ENCODE measurements at places on chromosomes 6 and 20.

DNA sequence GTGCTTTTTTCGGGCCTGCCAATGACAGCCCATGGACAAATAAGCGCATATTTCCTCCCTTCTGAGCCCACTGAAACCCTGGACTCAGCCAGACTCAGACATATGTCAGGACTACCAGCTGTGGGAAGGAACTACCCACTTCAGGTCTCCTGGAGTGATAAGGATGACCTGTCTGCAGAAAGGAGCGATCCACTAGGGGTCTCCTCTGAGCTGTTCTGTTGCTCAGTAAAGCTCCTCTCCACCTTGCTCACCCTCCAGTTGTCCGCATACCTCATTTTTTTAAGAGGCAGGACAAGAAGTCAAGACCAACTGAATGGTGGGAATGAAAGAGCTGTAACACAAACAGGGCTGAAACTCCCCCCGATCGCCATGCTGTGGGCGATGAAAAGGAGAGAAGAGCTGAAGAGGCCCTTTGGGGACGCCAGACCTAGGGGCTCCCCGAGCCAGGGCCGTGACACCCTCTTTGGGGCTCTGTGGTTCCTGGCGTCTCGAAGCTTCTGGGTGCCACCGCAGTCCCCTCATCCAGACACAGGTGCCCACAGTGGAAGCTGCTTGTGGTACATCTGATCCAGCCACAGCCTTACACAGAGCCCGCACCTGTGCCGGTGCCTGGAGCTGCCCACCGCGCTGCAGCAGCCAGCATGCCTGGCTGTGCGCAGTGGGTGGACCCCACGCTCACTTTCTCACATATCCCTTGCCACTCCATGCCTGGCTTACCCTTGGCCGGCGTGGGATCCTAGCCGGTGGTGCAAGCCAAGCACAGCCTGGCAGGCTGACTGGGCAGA, 68.8 kb downstream of the EYS start:
- DNase-seq = no peak

DNA sequence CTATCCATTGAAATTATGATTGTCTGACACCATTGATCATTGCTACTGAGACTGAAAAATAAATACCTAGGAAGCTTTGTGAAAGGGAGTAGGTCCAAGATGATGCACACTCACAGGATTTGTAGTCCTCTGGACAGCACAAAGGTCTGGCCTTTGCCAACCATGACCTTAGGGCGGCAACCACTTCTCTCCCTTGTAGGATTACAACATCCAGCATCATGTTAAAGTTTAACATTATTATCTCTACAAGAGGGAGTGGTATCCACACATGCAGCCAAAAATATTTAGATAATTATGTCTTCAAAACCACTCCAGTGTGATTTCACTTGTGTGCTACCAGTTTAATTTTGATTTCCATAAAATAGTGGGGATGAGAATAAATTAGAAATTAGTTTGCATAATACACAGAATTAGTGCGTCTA, 51.1 kb upstream of the NHSL1 start:
- no peak for DNase-seq

DNA sequence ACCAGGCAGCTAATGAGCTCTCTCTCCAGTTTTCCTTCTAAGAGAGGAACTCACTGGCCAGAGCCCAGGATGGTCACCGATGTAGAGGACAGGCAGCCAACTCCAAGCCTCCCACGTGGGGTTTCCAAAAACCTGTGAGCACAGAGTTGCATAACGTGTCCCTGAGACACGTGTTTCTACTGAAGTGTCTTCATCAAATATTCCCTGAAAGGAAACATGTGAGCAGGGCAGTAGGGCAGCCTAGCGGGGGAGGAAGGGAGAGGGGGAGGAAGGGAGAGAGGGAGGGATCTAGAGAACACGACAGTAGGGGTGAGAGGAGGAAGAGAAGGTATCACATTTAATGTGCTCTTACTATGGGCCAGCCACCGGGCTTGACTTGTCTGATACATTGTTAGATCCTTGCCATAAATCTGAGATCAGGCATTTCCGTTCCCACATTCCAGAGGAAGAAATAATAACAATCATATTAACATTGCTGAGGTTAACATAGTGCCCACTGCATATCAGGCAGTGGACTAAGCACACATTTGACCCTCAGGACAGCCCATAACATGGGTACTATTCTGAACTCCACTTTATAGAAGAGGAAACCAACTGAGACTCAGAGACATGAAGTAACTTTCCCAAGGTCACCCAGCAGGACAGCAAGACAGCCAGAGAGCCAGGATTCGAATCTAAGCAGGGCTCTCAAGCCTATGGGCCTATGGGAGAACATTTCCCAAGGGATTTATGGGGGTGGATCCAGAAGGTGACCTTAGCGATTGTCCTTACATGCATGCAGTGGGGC, 4.5 kb upstream of the SYS1 start:
- DNase-seq = peak; percentile 82

DNA sequence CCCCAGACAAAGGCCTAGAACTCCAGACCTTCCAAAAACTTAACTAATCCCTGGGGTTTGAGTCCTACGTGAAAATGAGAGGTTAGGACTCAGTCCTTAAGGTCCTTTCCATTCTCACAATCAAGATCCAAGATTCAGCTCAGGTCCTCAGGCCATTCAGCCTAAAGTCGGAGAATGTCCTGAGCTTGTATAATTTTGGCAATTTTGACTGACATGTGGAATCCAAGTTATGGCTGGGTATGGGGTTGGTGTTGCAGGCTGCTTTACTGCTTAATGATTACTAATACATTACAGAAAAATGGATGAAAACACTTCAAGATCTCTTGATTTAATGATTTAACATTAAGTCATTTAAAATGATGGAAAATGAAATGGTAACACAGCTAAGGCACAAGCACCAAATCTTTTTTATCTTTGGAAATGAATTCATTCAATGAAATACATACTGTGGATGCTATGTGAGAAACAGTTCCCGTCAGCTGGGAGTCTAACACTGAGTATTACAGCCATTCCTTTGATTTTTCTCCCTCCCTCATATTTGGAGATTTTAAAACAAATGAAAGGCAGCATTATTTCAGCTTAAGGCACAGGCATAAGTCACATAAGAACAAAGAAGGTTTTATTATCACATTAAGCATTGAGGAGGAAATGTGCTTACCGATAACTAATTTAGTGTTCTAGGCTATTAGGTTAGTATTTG, 1.3 kb downstream of the ARHGAP18 start:
- no peak for DNase-seq

DNA sequence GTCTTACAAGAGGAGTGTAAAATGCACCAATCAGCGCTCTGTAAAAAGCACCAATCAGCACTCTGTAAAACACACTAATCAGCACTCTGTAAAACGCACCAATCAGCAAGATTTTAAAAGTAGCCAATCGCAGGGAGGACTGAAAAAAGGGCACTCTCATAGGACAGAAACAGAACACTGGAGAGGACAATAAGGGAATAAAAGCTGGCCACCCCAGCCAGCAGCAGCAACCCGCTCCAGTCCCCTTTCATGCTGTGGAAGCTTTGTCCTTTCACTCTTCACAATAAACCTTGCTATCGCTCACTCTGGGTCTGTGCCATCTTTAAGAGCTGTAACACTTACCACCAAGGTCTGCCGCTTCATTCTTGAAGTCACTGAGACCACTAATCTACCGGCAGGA, 1.7 kb upstream of the AIG1 start:
- DNase-seq = no peak

DNA sequence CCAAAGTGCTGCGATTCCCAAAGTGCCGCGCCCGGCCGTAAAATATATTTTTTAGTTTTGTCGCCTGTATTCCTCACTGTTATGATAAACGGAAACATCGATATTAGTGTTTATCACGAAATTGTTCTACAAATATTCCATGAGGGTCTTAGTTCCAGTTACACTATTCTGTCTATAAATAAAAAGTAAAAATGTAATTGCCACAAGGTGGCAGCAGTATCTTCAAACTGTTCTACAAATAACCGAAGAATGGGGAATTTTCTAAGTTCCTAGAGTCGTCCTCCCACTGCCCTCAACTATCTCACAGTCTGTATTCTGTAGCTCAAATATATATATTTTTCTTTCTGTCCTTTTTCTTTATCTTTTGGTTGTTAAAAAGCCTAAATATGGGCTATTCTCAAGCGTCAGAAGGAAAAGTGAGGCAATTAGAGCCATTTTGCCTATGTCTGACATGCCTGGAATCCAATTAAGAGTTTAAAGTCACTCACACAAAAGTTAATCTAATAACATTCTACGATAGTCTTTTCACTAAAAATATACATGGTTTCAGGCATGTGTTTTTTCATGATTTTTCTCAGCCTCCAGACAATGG, 14.2 kb upstream of the FAM162B start:
- DNase-seq = peak; percentile 29

DNA sequence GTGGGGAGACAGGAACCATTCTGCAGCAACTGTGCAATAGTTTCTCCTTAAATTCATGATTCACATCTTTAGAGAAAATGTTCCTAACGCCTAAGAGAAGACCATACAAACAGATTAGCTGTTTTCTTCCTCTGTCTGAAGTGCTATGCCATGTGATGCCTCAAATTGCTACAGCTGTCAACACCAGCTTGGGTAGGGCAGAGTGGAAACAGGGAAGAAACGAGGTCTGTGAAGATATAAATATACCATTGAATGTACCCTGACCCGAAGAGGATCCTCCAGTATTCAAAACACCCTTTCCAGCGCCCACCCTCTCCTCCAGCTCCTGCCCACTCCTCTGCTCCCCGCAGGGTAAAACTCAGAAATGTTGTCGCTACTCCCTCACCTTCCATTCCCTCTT, 40.3 kb upstream of the PRND start:
- no peak for DNase-seq

DNA sequence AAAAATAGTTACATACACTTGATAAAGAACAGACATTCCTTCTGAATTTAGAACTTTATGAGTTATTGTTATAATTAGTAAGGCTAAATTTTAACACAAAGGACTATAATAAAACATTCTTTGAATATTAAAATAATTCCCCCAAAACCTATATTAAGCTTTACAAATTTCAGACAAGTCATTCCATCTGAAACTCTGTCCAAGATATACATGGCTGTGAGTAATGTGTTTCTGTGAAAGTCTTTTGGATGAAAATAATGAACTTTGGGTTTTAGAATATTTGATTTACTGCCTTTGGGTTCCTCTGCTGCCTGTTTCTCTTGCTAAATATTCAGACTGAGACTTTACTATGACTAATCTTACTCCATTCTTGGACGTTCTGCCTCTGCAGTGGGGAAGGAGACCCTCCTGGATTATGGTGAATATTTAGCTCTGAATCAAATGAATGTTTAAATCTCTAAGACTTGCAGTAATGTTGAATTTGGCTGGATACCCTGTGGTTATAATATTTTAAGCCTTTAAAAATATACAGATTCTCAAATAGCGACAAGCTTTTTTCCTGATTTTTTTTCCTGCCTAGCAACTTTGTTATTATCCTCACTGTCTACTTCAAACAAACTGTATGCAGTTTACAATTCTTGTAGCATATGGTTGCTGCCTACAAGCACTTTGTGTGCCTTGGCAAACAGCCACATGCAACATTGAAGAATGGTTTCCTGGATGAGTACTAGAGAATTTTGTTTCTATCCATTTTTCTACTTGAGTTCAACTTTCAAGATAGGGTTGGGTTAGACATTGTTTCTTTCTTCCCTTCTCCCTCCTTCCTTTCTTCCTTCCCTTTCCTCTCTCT, 51.4 kb downstream of the TXLNB start:
- DNase-seq = peak; percentile 91

DNA sequence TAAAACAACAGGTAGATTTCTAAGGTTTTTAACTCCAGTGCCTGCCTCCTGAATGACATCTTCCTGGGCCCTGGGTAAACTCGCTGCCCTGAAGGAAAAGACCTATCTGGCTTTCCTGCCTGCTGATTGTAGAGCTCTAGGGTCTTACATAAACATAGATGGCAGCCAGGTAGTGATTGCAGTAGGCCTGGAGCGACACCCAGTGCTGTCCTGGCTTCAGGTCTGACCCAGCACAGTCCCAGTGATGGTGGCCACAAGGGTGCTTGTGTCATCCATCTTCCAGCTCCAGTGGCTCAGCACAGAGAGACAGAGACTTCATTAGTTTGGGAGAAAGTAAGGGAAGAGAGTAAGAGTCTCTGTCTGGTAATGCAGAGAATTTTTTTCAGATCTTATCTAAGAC, 542.9 kb upstream of the IMPG1 start:
- no peak for DNase-seq

DNA sequence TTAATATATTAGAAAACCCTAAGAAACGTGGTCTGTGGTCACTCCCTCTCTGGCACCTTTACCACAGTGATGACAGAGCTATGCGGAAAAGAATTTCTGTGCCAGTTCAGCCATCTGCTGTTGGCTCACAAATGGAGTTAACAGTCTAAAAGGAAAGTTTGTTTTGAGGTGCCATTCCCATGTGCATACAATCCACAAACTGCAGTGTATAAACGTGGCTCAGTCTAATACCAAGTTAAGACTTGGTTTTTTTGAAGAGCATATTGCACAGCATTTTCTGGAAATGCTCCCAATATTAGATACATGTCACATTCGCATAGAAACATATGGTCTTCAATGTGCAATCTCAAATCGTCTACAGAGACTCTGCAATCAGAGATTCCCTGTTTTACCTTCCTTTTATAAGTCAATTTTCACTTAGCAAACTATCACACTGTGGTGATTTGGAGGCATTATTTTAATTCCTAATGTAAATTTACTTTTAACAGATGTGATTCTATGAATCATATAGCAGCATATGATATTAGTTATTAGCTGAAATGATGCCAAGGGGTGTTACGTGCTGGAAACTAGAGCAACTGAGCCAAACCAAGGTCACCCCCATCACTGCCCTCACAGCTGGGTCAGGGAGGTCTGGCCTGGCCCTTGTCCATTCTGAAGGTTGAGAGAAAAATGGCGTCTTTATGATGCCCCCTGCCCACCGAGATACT, 383.5 kb downstream of the PRKN start:
- DNase-seq = peak; percentile 7

GRCh38 chr20:60764328-60764727, 487.7 kb upstream of the CDH4 start:
- DNase-seq = no peak

DNA sequence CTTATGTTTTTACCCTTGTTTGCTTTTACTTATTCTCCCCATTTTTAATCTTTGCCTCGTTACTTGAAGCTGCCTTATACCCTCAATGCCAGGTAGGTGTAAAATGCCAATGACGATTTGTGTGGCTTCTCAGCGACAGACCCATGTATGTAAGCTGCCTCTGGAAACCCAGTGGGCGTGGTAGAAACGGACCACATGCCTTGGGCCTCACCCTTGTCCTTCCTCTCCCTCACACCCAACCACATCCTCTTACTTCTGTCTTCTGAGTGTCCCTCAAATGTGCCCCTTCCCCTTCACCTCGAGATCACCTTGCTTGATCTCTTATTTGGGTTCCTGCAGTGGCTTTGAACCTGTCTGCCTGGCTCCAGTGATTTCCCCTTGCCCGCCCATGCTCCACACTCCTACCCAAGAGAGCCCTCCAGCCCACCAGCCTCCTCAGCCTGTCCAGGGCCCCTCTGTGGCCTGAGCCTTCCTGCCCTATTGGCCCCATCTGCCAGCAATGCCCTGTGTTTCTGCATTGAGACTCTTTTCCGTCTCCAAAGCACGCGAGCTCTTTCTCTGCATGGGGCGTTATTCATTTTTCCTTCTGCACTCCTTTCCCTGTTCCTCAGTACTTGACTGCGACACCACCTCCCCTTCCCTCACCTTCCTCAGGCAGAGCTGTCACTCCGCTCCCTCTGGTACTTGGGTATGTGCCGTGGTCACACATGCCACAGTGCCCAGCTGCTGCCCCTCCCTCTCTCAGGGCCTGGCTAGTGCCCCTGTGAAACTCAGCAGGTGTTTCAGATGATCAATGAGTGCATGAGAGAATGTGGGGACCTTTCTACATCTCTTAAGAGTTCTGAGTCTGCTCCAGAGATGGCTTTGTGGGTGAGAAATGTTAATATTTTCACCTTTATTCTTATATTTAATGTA, 115.4 kb downstream of the SLX4IP start:
- DNase-seq = no peak
